ENCODE measurements at places on chromosomes 7 and 10.

- DNase-seq: peak; percentile 29
These were observed 282.5 kb downstream of the GALNT17 start for GRCh38 chr7:71414490-71414889.

GRCh38 chr7:47888371-47889265, 59.6 kb downstream of the PKD1L1 start:
- no peak for DNase-seq

DNA sequence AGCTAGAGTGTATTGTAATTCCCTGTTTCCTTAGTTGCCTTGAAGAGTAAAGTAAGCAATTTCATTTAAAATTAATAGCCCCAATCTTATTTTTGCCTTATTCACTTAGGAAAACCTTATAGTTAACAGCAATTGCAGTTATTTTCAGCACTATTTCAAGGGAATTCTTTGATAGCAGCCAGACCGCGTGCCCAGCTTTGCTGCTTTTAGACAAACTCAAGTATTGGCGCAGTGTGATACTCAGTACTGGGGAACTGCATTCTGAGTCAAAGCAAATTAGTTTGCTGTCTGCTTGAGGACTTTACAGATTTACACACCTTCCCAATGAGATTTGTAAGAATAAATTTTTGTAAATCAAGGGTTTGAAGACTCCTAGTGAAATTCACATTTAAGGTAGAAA, 21.2 kb downstream of the PRKG1 start:
- DNase-seq: no peak

DNA sequence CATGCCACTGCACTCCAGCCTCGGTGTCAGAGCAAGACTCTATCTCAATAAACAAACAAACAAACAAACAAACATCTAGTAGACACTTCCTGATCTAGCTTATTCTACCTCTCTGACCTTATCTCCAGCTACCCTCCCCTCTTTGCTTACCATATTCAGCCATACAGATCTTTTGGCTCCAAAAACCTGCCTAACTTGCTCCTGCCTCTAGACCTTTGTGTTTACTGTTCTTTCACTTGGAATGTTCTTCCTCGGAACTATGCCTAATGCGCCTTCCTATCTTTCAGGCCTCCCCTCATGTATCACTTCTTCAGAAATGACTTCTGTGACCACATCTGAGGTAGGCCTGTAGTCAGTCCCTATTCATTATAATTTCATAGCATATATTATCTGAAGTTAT, 20.3 kb upstream of the WNT8B start:
- no peak for DNase-seq

- DNase-seq: no peak
These were observed 21.3 kb upstream of the EVX1 start for GRCh38 chr7:27221201-27221797.

DNA sequence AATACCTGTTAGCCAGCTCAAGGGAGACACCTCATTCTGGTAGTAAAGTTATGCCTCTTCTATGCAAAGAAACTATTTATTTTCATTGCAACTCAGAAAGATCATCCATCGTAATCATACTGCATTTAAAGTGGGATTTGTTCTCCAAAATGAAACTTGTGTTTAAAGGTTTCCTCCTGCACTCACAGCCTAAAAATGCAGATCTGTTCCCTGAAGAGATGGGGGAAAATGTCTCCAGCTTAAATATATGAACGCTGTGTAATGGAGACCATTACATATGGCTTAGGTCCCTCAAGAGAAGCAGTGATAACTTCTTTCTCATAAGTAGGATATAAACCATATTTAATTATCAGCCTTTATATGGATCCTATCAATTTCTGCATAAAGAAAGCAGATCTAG, 665.1 kb downstream of the KCNMA1 start:
- no peak for DNase-seq

DNA sequence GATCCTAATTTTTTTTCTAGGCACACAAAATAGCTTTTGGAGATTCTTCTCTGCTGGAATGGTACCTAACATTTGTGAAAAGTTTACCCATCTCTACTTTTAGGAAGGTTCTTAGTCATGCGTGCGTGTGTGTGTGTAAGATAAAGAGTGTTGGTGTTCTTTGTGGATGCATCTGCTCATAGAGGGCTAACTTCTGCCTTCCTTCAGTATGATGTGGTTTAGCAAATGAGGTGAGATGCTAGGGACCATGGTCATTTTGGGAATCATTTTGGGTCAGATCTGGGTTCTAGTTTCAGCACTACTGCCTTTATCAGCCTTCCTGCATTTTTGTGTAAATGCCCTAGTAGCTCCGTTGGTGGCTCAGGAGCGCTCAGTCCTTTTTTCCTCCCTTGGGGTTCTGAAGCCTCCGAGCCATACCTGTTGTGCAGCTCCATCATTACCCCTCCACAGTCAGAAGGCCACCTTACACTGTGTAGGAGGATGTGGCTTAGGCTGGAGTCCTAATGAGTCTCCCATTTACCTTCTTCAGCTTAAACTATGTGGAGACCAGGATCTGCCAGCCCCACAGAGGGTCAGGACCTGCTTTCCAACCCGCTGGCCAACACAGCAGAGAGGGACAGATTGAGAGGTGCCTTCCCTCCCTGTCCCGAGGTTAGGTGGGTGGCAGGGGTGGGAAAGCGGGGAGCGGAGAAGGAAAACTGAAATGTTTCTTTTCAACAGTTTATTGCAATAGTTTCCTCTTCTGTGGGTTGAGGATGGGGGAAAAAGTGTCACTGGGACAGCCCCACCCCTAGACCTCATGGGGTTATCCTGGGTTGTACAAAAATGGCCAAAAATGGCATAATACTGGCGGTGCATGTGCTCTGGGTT, 31.2 kb downstream of the TSPAN14 start:
- DNase-seq: no peak

GRCh38 chr10:14180911-14181566, 149.7 kb downstream of the FRMD4A start:
- no peak for DNase-seq

- no peak for DNase-seq
These were observed 22.7 kb downstream of the VIM start for GRCh38 chr10:17250736-17251135.

- DNase-seq: no peak
These were observed 61.5 kb downstream of the WAC start for GRCh38 chr10:28594406-28594805.

- DNase-seq: no peak
These were observed 108.7 kb upstream of the PPIF start for GRCh38 chr10:79238606-79239005.

DNA sequence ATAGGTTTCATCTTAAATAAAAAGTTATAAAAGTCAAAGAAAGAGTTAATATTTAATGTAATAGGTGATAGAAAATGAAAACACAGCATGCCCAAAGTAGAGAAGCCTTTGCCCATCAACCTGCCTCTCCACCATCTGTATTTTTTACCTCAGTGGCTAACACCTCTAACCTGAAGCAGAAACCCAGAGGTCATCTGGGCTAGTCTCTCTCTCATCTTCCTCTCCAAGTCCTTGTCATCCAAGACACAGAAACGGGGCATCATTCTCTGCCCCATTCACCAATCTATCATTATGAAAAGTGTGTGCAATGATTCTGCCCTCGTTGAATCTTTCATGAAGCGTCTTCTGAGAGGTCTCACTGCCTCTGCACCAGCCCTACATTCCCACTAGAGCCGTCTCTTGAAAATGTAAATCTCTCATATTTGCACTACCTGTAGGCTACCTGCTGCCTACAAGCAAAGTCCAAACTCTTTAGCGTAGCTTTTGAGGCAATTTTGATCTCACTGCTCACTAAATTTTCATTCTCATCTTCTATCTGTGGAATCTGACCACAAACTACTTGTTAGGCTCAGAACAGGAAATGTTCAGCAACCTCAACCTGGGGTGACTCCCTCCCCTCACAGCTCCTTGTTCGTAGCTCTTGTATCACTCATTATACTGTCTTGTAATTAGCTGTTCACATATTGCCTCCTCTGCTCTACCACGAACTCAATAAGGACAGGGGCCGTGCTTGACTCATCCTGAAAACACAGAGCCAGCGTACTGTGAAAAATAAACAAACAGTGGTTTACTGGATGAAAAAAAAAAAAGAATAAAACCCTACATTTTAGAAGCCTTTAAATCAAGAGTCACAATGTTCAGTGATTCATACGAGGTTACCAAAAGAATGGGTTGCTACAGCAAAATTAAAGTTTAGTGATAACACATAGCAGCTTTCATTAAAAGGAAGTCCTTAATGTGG, 83.1 kb downstream of the CTNNA3 start:
- no peak for DNase-seq

GRCh38 chr10:49598986-49599385, 11.1 kb upstream of the SLC18A3 start:
- DNase-seq: no peak

DNA sequence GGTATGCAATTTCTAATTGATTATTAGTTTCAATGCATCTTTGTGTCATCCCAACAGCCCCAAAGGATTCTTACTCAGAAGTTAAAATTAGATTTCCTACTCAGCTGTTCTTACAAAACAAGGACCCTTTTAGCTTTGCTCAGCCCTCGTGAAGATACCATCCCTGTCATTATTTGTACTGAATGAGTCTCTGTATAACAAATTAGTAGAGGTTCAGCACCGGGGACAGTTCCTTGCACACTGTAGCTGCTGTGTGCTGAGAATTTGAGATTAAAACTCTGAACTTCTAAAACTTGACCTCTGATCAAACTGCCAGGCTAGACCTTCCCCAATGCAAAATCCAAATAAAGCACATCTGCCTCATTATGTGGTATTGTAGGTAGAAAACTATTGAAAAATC, 299.1 kb downstream of the LHFPL3 start:
- DNase-seq: peak; percentile 54

DNA sequence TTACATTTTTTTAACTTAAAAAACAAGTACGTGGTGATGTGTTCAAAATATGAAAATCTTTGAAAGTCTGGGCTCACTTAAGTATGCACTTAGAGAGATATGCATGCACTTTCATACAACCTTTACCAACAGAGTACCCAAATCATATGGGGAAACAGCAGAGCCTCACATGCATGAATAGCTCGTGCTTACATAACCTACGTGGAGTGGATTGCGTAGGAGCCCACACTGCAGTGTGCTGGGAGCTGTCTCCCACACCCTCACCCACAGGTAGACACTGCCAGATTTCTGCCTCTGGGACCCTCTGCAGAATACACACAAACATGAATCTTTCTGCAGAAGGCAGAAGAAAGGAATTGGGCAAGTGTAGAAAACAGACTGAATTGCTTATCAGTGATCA, 581 bp downstream of the CLCN1 start:
- no peak for DNase-seq

GRCh38 chr7:96285579-96285978, 36.3 kb downstream of the SLC25A13 start:
- no peak for DNase-seq

GRCh38 chr10:87064651-87065050, 30.0 kb downstream of the GLUD1 start:
- DNase-seq: no peak

GRCh38 chr10:72264536-72264935, 9.2 kb upstream of the DDIT4 start:
- DNase-seq: no peak

DNA sequence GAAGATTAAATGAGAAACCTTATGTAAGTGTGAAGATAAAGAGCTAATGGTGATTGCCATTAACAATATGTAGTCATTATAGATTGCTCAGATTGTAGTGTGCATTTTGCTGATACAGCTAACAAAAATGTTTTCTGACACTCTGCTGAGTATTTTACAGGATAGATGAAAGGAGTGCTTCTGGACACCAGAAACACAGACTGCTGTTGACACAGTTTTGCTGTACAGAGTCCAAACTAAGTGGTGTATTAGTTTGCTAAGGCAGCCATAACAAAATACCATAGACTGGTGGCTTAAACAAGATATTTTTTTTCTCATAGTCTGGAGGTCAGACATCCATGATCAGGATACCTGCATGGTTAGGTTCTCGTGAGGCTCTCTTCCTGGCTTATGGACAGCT, 2.2 kb downstream of the SMC3 start:
- no peak for DNase-seq

DNA sequence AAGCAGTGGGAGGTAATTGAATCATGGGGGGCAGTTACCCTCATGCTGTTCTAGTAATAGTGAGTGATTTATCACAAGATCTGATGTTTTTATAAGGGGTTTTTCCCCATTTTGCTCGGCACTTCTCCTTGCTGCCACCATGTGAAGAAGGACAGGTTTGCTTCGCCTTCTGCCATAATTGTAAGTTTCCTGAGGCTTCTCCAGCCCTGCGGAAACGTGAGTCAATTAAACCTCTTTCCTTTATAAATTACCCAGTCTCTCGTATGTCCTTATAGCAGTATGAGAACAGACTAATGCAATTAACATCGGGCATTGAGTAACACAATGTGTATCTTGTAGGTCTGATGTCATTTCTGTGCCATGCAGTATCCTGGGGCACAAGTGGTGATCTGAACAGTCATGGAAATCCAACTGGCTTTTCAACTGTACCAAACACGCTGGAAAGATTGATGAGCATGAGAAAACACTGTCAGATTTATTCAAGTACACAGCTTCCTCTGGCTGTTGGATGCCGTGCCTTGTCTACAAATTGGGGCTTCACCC, 208.6 kb upstream of the KIAA1217 start:
- DNase-seq: no peak

DNA sequence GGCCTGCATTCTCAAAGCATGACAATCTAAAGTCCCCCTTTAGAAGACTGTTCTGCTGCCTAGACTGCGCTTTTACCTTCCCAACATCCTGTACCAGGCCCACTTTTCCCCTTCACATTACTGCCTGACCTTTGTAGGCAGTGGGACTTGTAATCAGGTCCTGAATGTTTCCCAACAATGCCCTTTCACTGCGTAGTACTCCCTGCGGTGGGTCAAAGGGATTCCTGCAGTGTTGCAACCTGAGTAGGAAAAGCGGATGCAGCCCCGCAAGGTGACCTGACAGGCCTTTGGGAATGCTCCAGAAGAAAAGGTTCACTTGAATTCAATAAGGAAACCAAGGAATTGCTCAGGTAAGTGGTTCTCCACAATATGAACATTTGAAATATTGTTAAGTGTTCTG, 4.9 kb upstream of the TCAF1 start:
- DNase-seq: no peak

DNA sequence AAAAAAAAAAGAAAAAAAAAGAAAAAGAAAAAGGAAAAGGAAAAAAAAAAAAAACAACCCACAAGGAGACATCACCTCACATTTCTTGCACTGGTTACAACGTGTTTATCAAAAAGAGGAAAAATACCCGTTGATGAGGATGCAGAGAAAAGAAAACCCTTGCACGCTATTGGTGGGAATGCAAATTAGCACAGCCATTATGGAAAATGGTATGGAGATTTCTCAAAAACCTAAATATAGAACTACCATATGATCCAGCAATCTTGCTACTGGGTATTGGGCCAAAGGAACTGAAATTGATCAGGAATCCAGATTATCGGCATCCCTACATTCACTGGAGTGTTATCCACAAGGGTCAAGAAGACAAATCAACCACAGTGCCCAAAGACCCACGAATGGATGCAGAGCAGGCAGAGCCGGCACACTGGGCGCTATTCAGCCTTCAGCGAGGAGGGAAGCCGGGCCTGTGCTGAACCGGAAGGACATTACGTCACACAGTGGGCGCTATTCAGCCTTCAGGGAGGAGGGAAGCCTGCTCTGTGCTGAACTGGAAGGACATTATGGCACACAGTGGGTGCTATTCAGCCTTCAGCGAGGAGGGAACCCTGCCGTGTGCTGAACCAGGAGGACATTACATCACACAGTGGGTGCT, 258.7 kb downstream of the ZMYND11 start:
- DNase-seq: no peak

Measured in tongue (tissue), 3 donors.